ENCODE measurements at places on chromosomes 7 and 10.

GRCh38 chr7:147069771-147070170, 953.2 kb downstream of the CNTNAP2 start:
- DNase-seq: no peak

- no peak for DNase-seq
These were observed 48.6 kb downstream of the CRTAC1 start for GRCh38 chr10:97981816-97982215.

- no peak for DNase-seq
These were observed 217.0 kb upstream of the PODXL start for GRCh38 chr7:131773413-131773812.

DNA sequence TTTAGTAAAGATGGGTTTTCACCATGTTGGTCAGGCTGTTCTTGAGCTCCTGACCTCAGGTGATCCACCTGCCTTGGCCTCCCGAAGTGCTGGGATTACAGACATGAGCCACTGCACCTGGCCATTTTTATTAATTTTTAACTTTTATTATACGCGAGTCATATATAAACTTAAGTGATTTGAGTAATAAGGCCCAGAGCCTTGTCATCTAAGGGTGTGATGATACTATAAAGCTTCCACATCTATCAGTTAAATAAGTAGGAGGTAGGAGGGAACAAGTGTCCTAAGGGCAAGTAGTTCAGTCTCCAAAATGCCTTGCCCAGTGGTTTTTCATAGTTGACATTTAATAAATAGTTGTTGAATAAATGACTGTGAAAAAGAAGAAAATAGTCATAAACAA, 13.3 kb upstream of the HILPDA start:
- DNase-seq: no peak

- DNase-seq: peak; percentile 23
These were observed 127.4 kb downstream of the ZNF365 start for GRCh38 chr10:62501547-62501946.

GRCh38 chr10:49279015-49279880, 19.7 kb upstream of the C10orf71 start:
- DNase-seq: no peak

DNA sequence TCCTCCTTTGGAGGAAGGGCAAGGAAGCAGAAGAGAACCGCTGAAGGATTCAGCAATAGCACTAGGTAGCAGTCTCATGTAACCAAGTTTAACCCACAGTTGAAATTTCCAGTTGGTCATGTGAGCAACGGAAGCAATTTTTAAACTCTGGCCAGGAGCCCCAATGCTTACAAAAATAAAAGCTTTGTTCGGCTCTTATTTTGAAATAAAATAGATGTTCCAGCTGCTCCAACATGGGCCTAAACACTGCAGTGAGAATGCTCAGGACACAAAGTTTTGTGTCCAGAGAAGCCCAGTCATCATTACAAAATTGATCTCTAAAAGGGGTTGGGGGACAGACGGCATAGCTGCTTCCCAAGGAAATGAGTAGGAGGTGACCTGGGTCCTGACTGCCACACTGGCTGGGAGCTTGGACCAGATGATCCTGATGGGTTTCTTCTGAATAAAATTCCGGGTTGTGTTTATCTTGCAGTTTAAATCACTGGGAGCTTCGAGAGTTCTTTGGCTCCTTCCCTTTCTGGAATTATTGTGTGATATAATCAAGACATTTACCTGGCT, 452 bp upstream of the TMEM140 start:
- DNase-seq: peak; percentile 57

DNA sequence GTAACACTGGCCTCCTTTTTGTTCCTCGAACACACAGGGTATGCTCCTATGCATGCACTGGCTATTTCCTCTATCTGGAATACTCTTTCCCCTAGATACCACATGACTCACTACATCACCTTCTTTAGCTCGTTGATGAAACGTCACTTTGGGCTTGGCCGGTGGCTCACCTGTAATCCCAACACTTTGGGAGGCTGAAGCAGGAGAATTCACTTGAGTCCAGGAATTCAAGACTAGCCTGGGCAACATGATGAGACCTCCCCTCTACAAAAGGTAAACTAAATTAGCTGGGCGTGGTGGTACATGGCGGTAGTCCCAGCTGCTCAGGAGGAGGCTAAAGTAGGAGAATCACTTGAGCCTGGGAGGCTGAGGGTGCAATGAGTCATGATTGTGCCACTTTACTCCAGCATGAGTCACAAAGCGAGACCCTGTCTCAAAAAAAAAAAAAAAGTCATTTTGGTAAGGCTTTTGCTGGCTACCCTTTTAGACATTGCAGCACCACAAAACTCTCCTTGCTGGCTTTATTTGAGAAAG, 14.5 kb downstream of the ANKIB1 start:
- DNase-seq: no peak

DNA sequence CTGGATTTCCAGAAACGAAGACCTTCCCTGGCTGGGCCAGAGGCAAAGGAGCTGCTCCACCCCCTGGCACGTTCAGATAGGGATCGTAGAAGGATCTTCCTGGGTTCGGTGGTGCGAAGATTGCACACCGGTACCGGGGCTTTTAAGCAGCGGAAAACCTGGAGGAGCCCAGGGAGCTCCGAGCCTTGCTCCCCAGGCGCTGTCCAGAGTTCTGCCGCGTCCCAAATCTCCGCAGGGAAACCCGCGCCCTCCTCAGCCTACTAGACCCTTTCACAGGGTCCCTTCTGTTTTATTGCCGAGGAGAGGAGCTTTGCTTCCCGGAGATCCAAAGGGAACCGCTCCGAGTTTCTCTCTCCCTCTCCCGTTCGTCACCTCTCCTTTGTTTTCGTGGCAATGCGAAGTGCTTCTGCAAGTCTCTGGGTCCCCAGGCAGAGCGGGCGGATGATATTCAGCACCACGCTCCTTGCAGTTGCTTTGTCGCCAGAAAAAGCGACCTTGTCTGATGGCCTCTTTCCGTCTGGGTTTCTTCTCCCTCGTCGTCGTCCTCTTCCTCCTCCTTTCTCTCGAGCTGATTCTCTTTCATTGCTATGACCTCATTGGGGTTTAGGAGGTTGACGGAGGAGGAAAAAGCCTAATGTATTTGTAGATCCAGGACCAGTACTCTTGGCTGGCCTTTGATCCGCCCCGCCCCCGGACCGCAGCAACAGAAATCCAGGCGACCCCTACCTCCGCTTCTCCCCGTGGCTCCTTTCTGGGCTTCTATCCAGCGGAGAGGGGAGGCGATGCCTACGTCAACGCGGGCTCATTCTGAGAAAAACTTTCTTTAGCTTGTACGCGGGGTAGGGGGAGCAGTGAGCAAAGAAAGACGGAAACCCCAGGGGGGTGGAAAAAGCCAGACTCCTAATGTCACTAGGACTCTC, at the start of gene TMEM196:
TMEM196 (minus strand) TSS at position 777 of the 920 bp plus-strand sequence. CDS start 921 bp downstream, outside the sequence.
- DNase-seq: peak; percentile 9

DNA sequence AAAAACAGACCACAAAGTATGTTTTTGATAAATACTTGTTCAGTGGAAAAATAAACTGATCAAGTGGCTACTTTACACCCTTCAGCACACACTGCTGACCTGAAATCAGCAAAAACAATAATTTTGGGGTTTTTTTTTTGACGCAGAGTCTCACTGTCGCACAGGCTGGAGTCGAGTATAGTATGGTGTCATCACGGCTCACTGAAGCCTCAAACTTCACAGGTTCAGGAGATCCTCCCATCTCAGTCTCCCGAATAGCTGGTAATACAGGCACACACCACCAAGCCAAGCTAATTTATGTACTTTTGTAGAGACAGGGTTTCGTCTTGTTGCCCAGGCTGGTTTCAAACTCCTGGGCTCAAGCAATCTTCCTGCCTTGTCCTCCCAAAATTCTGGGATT, 30.6 kb downstream of the TARP start:
- no peak for DNase-seq

- peak; percentile 40 for DNase-seq
These were observed 37.5 kb upstream of the EGR2 start for GRCh38 chr10:62853710-62854109.

GRCh38 chr10:85916994-85917573, 449.5 kb downstream of the GRID1 start:
- no peak for DNase-seq

DNA sequence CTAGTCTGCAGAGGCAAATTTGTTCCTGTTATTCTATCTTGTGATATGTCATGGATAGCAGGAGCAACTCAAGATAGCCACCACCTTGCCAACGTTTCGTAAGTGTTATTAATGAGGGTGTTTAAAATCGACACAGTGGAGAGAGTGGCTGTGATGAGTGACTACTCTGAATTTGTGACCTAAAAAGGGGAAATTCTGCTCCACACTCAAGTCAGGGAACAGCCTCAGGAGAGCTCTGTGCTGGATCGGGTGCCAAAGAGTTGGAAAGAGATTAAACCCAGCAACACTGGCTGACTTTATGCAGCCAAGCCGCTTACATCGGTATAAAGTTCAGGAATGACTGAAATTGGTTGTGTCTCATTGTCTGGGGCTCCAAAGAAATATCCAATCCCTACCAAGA, 9.5 kb downstream of the TACC2 start:
- no peak for DNase-seq

DNA sequence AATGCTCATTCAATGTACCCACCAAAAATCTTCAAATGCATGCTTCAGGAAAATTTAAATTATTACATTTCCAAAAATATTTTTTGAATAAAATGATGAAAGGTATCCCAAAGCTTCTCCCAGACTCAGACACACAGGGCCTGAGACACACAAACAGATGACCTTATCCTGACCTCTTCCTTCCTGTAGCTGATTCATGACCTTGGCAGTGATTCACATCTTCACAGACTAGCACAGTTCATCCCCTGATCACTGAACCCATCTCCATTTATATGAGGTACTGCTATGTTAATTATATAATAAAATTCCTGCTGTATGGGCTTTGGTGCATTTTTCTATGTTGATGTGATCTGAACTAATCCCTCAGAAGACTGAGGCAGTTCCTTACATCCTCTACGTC, 265.0 kb upstream of the GLI3 start:
- DNase-seq: no peak

DNA sequence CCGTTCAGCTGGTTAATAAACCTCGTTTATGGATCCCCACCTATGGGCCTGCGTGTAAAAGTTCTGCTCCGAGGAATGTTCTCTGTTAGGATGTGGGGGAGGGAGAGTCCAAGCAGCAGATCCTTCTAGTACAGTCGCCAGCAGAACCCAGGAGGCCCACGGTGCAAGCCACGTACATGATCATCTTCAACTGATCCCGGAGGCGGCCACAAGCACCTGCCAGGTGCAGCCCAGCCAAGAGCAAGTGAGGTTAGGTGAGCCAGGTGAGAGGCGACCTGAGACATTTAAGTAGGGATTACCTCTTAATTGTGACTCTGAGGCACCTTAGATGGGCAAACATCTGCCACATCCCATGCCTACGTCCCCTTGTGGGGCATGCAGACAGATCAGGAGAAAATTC, 18.0 kb upstream of the FGFR2 start:
- DNase-seq: no peak

GRCh38 chr7:104341546-104341945, 13.1 kb downstream of the LHFPL3 start:
- no peak for DNase-seq

GRCh38 chr7:130639388-130639787, 29.2 kb downstream of the COPG2 start:
- no peak for DNase-seq

DNA sequence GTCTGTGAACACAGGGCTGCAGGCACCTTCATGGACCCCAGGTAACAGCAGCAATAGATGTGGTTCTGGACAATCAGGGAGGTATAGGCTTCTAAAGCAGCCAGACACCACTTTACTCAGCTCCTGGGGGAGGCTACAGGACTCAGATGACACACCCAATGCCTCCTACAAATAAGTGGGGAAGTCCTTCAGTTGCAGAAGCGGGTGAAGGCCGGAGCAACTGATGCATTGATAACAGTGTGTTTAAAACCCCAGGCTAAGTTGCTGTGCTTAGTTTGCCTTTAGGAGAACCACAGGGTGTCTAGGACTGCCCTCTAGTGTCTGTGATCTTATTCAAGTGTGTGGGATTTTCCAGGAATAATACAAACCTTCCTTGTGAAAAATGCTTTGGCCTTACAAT, 5.9 kb upstream of the ITGA8 start:
- no peak for DNase-seq

GRCh38 chr7:12239806-12240205, 28.7 kb downstream of the TMEM106B start:
- no peak for DNase-seq

GRCh38 chr10:60414877-60415585, 25.4 kb upstream of the ANK3 start:
- DNase-seq: peak; percentile 69

GRCh38 chr10:75620356-75620755, 188.9 kb downstream of the LRMDA start:
- no peak for DNase-seq

- DNase-seq: no peak
These were observed 100.6 kb downstream of the GRB10 start for GRCh38 chr7:50682079-50682478.

GRCh38 chr10:120833222-120833928, 17.8 kb upstream of the WDR11 start:
- DNase-seq: no peak

- peak; percentile 49 for DNase-seq
These were observed 220.5 kb upstream of the HGF start for GRCh38 chr7:81990395-81990794.

- DNase-seq: no peak
These were observed 255.4 kb upstream of the LRGUK start for GRCh38 chr7:133871757-133872156.

GRCh38 chr7:31513790-31514189, at the start of gene ITPRID1:
ITPRID1 (plus strand) TSS chr7:31514090; CDS start chr7:31553025, 38,935 bp downstream.
- DNase-seq: no peak

- DNase-seq: no peak
These were observed 34.7 kb downstream of the GRIFIN start for GRCh38 chr7:2441430-2442058.

DNA sequence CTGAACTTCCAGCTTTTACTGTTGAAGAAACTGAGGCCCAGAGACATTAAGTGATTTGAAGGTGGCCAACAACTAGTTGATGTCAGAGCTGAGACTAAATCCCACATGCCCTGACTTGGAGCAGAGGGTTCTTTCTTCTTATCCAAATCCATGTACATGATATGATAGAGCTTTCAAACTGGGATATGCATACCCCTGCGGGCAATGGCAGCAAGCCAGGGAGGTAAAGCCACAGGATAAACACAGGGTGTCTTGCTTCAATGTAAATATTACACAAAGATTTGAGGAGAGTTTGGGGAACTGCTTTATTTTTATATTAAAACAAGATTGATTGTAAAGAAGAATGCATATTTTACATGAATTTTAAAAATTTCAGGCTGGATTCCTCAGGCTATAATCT, 2.3 kb upstream of the LRRC72 start:
- DNase-seq: no peak

- DNase-seq: no peak
These were observed 493.0 kb downstream of the LRMDA start for GRCh38 chr10:75924309-75924902.

DNA sequence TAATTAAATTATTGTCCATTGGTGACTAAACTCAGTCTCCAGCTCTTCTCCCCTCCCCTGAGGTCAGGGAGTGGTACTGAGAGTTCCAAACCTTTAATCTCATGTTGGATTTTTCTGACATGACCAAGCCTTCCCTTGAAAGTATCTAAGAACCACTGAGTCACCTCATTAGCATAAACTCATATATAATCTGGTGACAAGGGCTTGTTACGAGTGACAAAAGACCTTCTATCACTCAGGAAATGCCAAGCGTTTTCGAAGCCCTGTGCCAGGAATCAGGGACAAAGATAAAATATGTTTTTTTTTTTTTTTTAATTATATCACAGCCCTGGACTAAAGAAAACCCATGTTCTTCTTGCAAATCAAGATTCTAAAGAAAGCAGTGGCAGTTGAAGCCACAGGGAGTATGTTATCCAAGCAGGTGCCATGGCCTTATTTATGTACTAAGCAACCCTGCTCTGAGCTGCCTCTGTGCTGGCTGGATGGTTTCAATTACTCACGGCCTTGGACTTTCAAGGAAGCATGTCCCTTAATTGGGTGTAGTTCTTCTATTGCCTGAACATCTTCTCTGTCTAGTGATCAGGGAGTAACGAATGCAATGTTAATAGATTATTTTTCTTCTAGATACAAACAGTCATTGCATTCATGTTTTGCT, 169.0 kb upstream of the PRKCQ start:
- no peak for DNase-seq

Measured in stromal cell of bone marrow (primary cell).